ENCODE measurements at places on chromosomes 11 and 22.

DNA sequence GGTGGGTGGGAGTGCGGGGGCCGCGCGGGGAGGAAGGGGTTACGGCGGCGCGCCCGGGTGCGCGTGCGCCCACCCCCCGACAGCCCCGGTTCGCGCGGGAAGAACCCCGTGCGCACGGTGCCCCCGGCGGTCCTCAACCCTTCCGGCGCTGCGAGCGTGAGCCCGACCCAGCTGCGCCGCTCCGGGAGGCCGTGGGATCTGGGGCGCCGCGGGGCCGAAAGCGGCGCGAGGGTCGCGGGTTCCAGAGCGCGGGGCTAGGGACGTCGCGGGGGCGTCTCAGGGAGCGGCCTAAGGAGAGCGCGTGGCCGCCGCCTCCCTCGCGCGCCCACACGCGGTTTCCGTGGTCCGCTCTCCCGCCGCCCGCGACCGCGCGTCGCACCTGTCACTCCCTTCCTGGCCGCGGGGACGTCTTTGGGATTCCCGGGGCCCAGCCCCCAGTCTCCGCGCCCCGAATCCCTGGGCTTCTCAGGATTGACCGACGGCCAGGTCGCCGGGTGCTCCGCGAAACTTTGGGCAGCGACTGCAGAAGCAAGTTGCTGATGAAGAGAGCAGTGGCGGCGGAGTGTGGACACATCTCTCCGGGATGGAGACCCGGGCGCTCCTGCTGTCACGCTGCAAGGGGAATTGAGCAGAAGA is 582 bp downstream of the SREBF2 start:
- no peak for DNase-seq

GRCh38 chr11:128053981-128054931 is 533.1 kb downstream of the ETS1 start:
- DNase-seq: no peak

GRCh38 chr22:48369789-48370507 is 1457.7 kb downstream of the BRD1 start:
- DNase-seq: no peak

GRCh38 chr11:108975641-108976071 is 310.8 kb downstream of the DDX10 start:
- DNase-seq: no peak

DNA sequence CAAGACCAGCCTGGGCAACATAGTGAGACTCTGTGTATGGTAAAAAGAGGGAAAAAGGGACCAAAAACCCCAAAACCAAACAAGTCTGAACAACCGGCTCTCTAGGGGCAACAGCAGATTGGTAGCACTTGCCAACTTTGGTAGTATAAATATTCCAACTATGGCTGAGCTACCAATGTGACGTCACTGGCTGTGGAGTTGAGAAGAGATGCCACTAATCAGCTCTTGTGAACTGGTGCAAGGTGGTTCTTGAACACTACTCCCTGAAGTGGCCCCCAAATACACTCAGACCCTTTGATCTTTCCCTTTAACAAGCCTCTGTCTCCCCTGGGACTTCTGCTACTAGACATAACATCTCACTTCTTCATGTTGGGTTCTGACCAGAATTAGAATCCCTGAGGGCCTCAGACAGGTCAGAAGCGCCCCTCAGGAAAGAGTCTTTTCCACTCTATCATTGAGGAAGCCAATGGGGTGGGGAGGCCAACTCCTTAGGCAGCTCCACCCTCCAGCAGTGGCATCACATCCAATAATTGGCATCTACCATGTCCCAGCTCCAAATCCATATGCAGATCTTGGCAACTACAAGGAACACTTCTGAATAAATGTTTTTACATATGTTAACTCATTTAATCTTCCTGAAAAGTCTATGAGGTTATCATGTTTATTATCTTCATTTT is 49.2 kb downstream of the RPL27A start:
- DNase-seq: no peak

DNA sequence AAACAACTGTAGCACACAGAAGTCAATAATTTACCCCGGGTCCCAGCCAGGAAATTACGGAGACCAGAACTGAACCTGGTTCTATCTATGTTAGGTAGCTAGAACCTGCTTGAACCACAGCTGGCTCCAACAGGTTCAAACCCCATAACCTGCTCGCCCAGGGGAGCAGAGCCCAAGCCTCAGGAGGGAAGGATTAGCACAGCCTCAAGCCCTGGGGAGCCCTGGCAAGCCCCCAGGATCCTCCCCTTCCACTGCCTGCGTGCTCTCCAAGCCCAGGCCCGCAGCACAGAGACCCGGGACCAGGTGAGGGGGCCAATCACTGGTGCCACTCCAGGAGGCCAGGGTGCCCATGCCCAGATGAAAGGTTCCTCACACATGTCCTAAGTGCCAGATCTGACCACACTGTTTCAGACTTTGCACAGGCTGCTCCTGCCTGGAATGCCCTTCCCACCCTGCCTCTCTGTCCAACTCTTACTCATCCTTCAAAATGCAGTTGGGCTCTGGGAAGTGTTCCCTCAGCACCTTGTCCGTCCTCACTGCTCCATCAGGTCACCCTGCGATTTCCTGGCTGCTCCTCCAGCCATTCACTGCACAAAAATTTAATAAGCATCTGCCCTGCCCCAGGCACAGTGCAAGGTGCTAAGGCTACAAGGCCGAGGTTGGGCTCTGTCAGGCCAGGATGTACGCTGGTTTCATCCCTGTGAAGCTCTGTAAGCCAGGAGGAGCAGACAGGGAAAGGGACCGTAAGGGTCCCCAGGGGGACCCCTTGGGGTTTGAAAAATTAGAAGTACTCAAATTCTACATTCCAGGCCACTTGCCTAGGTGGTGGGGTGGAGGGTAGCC is 32.2 kb downstream of the ARRB1 start:
- no peak for DNase-seq

DNA sequence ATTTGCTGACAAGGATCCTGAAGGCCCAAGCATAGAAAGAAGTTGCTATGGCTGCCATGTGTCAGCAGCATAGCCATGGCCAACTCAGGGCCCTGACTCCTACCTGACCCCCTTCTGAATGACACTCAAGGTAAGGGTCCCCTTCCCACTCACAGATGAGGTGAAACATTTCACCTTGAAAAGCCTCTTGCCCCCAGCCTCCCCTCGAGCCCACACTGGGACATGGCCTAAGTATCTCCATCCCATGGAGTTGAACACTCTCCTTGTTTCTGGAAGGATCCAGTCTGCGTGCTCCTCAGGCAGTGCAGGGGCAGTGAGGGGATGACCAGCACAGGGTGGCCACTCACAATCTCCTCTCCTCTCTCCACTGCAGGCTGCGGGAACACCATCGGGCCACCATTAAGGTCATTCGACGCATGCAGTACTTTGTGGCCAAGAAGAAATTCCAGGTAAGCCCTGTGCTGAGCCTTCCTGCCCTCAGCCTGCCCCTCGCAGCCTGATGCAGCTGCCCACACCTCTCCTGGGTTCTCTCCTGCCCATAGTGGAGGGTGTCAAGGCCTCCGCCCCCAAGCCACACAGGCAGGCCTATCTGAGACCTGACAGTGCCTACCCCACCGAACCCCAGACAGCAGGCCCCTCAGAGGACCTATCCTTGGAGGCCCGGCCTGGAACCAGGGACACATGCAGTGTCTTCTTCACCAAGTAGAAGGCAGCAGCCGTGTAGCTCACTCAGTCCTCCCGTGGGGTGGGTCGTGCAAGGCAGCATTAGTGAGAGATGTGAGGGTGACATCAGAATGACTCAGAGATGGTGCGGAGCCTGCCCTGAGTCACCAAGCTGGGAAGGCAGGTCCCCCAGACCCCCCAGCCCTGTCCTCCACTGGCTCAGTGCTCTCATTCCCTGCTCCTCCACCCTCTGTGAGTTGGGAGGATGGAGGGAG is 68.9 kb upstream of the KCNQ1OT1 start:
- DNase-seq: no peak

DNA sequence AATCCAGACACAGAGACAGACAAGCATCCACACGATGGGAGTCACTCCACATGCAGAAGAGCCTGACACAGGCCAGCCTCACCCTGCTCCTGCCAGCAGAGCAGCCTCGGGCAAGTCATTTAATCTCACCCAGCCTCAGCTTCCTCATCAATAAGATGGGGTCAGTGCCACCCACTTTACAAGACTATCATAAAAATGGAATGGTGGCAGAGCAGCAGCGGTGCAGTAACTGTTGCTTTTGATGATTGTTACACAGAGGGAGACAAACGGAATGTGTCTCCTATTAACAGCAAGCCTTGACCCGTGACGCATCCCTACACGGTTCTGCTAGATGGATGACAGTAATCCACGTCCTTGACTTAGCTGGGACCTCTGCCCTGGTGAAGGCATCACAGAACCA is 26.0 kb upstream of the ARFGAP3 start:
- DNase-seq: no peak

DNA sequence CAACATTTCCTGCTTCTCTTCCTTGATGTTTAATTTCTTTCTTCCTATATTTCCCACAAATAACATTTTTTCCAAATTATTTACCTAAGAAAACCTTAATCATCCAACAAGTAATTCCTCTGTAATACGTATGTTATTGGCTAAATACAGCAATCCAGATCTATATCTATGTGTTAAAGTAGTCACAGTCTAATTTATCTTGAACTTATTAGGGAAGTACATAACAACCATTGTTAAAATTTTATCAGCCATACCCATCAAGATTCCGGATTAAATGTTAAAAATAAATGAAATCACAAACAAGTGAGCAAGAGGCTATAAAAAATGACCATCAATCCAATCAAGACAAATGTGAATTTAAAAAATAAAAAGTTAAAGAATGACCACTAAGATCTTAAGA is 36.5 kb downstream of the RRAS2 start:
- no peak for DNase-seq

DNA sequence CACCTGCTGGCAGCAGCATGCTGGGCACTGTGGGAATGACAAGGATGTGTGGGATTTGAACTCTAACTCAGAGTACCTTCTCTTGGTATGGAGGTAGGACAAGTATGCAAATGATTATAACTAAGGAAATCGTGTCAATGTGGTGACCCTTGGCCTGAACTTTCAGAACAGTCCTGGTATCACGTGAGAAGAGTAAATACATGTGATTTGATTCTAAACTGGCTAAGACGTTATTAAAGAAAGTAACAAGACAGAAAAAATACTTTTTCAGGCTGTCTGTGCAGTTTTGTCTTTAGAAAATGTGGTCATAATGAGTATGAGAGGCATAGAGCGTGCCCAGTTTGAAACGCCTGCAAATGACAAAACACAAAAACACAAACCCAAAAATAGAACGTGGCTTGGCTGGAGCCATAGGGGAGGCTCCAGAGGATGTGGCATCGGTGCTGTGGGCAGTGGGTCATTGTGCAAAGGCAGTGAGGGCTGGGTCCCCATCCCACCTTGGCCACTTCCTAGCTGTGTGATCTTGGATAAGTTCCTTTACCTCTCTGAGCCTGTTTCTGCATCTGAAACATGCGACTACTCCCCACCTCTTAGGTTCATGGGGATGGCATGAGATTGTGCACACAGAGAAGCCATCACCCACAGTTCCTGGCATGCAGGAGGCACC is 18.4 kb upstream of the IL2RB start:
- no peak for DNase-seq

DNA sequence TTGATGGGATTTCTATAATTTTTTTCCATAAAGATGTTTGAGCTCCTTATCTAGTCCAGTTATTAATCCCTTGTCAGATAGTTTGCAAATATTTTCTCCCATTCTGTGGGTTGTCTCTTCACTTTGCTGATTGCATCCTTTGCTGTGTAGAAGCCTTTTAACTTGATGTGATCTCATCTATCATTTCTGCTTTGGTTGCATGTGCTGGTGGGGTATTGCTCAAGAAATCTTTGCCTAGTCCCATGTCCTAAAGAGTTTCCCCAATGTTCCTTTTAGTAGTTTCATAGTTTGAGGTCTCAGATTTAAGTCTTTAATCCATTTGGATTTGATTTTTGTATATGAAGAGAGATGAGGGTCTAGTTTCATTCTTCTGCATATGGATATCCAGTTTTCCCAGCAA is 1.7 kb upstream of the IL2RB start:
- no peak for DNase-seq

DNA sequence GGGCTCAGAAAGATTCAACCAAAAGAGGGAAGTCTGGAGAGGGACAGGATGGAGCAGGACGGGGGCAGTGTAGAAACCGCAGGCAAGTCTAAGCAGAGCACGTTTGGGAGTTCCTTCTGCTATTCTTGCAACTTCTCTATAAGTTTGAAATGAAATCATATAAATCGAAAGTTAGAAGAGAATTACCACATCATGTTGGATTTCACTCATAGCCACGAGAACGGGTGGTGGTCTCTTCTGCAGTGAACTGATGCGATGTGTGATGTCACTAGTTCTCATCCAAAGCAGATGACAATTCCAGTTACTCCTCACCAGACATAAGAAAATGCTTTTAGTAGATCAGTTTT is 36.0 kb downstream of the KCNQ1 start:
- DNase-seq: no peak

DNA sequence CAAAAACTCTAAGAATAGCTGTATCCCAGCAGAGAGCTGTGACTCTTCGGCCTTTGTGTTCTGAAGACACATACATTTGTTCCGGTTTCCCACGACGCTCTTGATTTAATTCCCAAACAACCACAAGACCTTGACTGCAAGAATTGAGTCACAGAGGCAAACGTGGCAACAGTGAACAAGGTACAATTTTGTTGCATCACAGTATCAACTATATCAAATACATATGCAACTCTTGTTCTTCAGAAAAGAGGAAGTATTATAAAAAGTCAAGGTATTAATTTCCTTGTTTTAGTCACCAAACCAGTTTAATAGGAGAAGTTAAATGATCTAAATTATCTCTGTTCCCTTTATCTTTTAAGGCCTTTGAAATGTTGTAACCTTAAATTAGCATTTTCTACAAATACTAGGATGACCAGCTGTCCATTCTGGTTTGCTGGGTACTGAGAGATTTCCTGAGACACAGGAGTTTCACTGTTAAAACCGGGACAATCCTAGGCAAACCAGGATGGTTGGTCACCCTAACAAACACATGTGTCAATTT is 11.1 kb downstream of the HPS5 start:
- no peak for DNase-seq

DNA sequence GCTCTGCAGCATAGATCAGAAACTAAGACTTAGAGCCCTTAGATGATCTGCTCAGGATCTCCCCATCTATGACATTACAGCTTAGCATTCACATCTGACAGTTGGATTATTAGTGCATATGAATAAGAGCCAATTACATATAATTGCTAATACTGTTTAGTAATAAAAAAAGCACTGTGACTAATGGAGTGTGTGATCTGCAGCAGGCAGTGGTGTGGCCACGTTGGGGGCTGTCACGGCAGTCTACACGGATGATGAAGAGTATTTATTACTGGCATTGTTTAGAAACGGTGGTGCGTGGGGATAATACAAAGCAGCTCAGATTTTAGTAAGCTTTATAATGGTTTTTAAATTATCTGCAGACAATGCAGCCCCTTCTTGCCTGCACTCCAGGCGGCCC is 93.5 kb upstream of the TIMP3 start:
- no peak for DNase-seq

DNA sequence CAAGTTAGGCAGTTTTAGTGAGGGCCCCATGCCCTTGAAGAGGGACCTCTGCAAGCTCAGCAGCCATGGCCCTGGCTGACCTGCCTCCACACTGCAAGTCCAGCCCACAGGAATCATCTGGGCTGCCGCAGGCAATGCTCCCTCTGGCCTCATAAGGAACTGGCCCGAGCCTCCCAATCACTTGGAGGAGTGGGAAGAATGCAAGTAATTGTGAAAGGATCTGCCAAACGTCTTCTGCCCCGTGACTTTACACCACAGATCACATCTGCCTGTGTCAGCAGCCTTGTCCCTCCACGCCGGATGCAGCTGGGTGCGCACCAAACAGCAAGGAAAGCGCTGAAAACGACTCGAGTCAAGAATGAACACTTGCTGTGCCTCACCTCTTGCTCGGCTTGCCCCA is 23.8 kb downstream of the OPCML start:
- no peak for DNase-seq

GRCh38 chr11:122717264-122717867 is 61.8 kb downstream of the UBASH3B start:
- DNase-seq: no peak

- DNase-seq: no peak
Measured at GRCh38 chr11:116274521-116274920, 498.3 kb downstream of the BUD13 start.
